ENCODE measurements at places on chromosomes 7 and 10.
A peak's percentile ranks its signal among the peaks of the same experiment; 100 is the strongest.

- peak; percentile 21 for DNase-seq
Measured at GRCh38 chr10:22464966-22465629, 119.8 kb downstream of the SPAG6 start.

- no peak for DNase-seq
Measured at GRCh38 chr7:138900035-138900828, 81.0 kb downstream of the KIAA1549 start.

- DNase-seq, result peak; percentile 78
Measured at GRCh38 chr10:124403548-124403947, 15.2 kb downstream of the OAT start.

GRCh38 chr10:114491933-114492332 is 87.6 kb upstream of the AFAP1L2 start:
- no peak for DNase-seq

DNA sequence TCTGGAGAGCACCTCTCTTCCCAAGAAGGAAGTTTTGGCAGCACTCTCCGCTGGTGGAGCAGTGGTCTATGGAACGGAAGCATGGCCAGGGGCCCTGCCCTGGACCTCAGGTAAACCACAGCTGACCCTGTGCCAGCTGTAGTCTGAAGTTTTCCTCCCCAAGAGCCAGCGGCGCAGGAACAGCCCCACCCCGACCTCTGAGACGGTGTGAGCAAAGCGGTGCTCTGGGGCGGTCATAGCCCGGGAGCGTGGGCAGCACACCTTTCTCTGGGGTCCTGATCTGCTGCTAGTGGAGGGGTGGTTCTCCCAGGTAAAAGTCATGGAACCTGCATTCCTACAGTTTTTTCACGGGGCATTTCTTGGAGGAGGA is 52.6 kb downstream of the TSPAN15 start:
- DNase-seq, result no peak

DNA sequence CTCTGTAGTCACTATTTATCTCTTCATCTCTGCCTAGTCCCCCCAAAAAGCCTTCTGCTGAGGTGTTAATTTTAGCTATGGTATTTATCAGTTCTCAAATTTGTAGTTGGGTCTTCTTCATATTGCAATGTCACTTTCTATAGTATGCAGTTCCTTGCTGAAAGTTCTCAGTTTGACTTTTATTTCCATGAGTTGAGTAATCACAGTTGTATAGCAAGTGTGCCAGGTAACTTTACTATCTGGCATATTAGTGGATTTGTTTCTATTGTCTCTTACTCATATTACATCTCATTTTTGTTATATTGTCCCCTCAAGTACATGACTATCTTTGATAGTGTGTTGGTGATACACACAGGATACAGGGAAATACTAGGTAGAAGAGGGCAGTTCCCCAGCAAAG is 152.8 kb downstream of the CUBN start:
- DNase-seq, result no peak

DNA sequence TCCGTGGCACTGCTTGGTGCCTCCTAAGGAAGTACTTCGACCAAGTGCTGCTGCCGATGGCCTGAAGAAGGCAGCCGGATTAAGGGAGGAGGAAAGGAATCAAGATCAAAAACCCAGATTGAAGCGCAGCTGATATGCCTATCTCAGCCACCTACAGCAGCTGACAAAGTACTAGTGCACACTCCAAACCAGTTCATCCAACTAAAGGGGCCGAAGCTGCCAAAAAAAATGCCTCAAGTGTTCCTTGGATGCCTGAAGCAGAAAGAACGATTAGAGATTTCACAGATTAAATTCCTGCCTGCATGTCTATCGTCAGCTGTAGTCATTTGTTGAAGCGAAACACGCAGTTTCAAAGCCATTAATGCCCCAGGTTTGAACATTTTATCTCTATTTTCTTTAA is 65.7 kb downstream of the TNRC18 start:
- DNase-seq, result no peak

- DNase-seq, result no peak
Measured at GRCh38 chr10:1256432-1256725, 200.2 kb downstream of the WDR37 start.

GRCh38 chr10:17703706-17704105 is 48.3 kb upstream of the TMEM236 start:
- no peak for DNase-seq
